ENCODE measurements at places on chromosomes 3 and 15. TPM values are rescaled to one million over a fixed set of nuclear protein-coding genes. Genes with fewer than 3 reads are reported as not detected.

- DNase-seq = no peak
These were observed 13.1 kb downstream of the ZBTB47 start for GRCh38 chr3:42666577-42666998.

DNA sequence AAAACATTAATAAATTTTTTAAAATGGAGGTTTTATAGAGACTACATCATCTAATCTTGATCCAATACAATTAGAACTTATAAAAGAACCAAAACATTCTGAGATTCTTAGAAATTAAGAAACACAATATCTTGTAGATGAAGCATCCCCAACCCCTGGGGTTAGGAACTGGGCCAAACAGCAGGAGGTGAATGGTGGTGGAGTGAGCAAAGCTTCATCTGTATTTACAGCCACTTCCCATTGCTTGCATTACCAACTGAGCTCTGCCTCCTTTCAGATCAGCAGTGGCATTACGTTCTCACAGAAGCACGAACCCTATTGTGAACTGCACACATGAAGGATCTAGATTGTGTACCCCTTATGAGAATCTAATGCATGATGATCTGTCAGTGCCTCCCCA lies 36.3 kb downstream of the KNL1 start:
- no peak for DNase-seq

DNA sequence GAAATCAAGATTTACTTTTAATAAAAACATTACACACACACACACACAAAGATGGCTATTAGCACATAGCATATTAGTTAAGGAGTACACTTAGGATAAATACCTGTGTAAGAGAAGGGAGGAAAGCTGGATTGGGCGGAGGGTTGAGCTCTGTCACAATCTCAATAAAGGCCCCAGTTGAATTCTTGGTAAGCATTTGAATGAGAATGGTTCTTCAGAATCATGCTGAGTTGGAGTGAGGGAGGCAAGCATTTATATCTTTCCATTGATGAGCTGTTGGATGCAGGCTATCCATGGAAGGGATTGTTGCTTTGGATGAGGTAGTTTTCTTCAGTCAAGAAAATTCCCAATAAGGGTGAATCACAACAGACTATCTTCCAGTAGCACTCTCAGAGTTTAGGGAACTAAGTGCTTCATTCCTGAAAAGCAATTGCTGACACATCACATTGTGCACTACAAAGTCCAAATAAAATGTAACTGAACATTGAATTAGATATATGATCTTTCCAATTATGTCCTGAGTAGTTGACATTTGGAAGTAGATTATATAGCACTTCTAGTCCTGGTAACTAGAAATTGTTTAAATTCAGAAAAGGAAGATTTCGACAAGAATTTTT lies 95.7 kb downstream of the SUCNR1 start:
- no peak for DNase-seq

DNA sequence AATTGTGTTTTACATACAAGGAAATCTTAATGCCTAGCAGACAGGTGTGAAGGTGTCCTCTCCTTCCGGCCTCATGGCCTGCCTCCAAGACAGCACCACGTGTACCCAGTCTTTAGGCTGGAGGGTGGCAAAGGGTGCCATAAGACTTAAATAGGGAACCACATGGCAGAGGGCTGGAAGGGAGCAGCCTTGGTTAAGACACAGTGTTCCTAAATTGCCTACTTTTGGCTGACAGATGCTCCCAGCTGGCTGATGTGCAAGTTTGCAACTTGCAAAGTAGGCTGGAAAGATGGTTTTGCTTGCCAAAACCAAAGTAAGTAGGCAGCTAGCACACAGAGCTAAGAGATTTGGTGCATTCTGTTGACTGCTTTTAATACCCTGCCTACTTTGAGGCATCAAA lies 45.2 kb downstream of the CCNB2 start:
- DNase-seq = no peak

DNA sequence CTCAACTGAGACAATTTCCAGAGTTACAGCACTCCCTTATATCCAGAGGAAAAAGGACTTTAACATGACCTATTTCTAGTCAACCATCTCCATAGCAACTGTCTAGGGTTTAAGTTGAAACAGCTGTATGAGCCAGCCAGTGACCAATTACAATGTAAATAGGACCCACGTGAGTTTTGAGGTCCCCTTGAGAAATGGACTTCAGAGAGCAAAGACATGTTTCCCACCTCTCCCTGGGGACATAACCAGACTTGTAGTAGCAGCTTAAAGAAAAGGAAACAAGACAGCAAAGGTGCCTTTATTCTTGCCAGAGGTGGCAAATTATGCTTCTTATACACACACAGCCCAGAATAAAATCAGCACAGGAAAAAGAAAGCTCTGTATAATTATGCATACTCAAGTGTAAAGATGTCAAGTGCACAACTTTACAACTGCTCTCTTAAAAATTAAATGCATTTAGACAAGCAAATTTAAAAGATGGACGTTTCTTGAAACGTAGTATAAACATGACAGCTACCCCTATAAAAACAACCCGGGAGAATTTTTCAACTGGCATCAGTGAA lies 40.2 kb downstream of the SUMF1 start:
- DNase-seq = peak; percentile 10

DNA sequence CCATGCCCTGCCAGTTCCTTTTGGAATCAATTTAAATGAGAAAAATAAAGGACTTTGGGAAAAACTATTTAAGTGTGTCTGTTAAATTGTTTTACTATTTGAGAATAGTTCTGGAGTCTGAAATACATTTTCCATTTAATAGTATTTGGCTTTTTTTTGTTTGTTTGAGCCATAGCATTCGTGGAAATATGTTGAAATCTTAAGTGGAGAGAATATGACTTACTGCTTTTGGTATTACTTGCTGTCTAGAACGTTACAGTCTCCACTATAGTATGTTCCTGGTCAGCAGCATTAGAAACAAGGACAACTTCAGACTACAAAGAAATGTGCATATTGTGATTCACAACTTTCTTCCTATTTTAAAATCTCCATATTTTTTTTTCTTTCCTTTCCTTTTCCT lies 179.4 kb downstream of the GHSR start:
- no peak for DNase-seq

DNA sequence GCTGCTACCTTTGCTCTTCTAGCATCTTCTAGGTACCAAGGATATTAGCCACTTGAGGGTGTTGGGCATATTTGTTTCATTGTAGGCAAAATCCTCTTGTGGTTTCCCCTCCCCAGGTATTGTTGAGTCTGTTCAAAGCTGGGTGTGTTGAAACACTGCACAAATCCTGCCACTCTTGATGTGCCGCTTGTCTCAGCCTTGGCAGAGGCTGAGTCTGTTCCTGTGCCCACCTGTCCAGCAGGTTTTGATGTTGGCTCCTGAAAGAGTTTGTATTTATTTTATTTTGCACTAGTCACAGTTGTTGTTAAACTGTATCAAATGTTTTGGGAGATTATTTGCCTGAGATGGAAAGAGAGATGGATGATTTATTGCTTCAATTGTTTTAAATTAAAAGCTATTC lies 136.2 kb downstream of the USP13 start:
- no peak for DNase-seq

- no peak for DNase-seq
These were observed at the start of gene ADAMTS9 for GRCh38 chr3:64687781-64688604. Gene ADAMTS9, minus strand, starts transcription at chr3:64688000. Its CDS starts 343 bp downstream, at chr3:64687657.

- DNase-seq = no peak
These were observed 83.3 kb downstream of the ADCY5 start for GRCh38 chr3:123365450-123366143.

DNA sequence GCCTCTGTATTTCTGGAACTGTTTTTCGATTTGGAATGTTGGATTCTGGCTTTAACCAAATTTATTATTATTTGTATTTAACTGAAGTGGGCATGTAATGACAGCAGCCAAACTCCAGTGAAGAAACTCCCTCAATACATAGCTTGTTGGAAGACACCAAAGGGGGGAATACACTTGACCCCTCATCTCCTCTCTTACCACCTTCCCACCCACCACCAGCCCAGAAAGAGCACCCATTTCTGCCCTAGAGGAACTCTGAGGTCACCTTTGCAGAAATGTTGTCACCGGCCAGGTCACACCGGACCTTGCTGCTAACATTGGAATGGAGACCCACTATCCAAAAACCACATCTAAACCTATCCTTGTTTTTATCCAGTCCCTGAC lies 58.6 kb upstream of the CA12 start:
- DNase-seq = no peak

GRCh38 chr3:29555590-29555989 lies 274.7 kb downstream of the RBMS3 start:
- no peak for DNase-seq

- DNase-seq = no peak
These were observed 19.7 kb downstream of the STARD5 start for GRCh38 chr15:81304226-81304625.

Gene ATP13A4
- total RNA-seq = 2.5 TPM

Gene GPR27
- not detected for total RNA-seq

Gene RHOV
- total RNA-seq = 0.63 TPM

Gene GOLGA6L7
- total RNA-seq = not detected

Gene NPRL2
- total RNA-seq = 27.9 TPM

Gene FBXL22
- total RNA-seq = 0.37 TPM

Gene SPINT1
- 2.0 TPM for total RNA-seq

Gene SNX1
- 126 TPM for total RNA-seq

Gene C3orf85
- not detected for total RNA-seq

Gene STRIT1
- total RNA-seq = not detected

All from OCI-LY7 (cell line).